ENCODE measurements at places on chromosomes 6 and 20. TPM values are rescaled to one million over a fixed set of nuclear protein-coding genes. Genes with fewer than 3 reads are reported as not detected.

DOK5 gene
- not detected for polyA plus RNA-seq

RIN2 gene
- 13.4 TPM for polyA plus RNA-seq

SAMD10 gene
- 4.2 TPM for polyA plus RNA-seq

TCF21 gene
- 6.0 TPM for polyA plus RNA-seq

NKX2-2 gene
- polyA plus RNA-seq: 0.60 TPM

ZNF76 gene
- 15.0 TPM for polyA plus RNA-seq

- DNase-seq: no peak
Measured at GRCh38 chr6:108895571-108895970, 47.3 kb downstream of the ARMC2 start.

DNA sequence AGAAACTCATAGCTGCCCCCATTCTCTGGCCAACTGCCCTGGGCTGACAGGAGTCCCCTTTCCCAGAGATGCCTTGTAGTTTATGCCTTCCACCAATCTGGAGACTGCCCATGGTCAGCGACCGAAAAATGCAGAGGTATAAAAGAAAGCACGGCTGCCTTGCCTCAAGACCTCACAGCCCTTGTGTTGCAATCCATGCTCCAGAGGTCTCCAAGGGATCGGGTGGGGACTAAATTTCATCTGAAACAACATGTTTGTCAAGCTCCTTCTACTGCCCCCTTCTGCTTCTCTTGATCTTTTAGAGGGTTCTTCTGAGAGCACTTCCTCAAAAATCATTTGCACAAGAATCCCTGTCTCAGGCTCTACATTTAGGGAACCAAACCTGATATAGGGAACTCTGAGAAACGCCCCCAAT lies 128.8 kb downstream of the PLCB1 start:
- no peak for DNase-seq

DNA sequence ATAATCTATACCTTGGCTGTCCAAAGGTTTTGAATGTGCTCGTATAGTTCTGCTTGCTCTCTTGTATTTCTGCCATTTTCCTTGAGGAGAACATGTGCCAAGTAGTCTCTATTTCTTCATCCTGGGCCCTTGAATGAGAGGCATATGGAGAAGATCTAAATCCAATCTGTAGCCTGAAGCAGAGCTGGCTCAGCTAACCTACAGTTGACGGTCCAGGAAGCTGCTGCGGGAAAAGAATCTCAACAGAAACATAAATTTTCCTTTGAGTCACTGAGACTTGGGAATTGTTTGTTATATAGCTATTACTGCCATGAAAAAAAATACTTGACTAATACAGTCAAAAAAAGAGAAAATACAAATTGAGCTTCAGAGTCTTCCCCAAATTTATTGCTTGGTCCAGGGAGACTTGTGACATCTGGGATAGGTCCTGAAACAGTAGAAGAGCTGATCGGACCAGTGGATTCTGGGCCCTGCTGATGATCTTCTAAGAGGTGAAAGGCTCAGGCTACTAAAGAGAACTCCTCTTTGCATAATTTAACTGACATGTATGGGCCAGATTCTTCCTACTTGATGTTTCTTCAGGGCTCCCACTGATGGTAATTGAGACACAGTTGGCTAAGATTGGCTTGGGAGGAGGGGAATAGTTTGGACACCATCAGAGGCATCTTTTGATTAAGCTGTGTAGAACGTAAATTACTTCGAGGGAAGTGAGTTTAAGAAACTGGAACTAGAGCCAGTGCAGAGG lies 29.9 kb upstream of the PLCB4 start:
- DNase-seq: no peak

DNA sequence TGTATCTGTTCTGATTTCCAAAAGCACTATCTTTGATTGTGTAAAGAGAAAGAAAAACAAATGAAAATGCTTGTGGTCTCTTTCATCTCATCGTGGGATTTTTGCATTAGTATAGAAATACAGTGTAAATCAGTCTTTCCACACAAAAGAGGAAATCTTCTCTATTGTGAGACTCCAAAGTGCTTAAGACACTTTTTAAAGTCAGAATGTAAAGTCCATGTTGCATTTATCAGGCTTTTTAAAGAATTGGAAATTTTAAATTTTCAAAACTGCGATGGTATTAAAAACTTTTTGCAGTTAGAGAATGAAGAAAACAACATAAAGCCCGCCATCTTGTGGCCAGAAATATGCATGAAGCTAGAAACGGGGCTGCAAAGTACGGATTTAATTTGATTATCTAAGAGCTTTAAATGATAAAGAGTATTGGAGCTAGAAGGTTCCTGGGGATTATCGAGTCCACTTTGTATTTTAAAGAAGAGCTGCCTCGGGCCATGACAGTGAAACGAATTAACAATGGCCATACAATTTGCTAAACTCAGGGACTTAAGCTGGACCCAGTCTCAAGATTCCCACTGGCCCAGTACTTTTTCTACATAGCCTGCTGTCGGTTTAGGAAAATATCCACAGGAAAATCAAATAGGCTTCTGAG lies 339.6 kb downstream of the ARHGAP18 start:
- DNase-seq: no peak

GRCh38 chr6:28648035-28648877 lies 122.6 kb downstream of the GPX5 start:
- DNase-seq: no peak

DNA sequence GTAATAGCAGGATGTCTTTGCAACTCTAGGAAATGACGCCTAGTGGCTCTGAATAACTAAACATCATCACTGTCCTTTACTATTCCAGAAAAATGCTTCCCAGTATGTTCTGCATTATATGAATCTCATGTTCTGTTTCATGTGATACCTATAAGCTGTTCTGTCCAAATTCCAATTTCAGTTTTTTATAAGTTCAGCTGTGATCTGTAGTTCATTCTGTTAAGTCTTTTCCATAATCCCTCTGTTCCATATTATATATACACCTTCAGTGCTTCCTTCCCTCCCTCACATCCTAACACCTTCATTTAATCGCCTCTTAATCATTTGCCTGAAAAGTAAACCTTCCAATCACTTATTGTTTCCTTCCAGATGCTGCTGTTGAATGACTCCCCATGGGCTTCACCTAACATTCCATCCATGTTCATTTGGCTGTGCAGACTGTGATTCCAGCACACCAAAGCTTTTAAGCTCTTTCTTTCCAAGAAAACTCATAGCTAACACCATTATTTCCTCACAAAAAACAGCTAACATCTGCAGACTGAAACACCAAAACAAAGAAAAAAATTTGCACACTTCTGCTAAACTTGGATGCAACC lies 18.6 kb downstream of the HMGCLL1 start:
- no peak for DNase-seq

DNA sequence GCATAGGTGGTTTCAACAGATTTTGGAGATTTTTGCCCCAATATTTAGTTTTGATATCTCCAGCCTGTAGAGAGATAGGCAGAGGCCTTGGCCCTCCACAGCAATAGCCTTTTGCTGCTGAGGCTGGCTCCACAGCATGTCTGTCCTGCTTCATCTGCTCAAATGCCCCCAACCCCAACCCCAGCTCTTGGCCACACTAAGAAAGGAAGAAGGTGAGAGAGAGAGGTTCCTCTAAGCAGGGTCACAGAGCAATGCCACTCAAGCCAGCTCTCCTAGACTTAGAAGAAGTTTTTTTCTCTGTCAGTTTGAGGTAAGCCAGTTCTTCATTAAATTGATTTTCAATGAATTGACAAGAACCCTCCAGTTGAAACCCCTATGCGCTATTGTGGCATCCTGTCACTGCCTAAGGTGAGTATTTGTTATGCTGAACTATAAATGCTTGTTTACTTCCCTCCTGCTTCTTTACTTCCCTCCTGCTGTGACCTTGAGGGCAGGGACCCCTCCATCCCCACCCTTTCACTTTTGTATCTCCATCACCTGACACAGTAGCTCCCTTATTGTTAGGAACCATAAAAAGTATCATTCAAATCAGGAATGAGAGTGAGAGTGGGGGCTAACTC lies 366.2 kb upstream of the CNR1 start:
- no peak for DNase-seq

DNA sequence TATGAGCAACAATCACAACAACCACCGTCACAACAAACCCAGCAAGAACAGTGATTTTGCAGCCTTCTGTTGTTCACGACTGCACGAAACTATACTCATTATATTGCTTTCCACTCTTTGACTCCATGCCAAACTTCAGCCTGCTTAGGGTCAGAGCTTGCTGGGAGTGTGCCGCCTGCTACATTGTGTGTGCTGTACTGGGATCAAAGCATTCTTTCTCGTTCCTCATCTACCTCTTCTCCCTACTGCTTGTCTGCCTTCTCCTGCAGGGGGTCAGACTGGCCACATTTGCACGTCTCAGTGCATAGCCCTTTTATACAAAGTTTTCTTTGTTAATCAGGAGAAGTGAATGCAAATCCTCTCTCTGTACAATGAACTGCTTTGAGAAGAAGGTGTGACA lies 401.6 kb upstream of the CITED2 start:
- no peak for DNase-seq

DNA sequence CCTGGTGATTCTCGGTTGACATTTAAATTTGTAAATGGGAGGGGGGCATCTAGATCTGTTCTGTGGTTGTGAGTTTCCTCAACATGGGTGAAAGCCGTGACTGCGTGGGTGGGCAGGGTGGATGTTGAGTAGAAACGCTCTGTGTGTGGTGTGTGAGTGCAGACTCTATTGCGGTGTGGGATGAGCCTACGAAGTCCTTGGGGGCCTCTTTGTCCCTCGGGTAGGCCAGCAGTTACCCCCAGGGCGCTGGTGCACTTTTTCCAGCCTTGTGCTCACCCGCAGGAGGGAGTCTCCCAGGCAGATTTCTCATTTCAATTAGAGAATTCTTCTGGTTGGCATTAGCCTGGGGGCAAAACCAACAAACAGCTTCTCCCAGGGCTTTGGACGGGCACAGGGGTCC lies 10.6 kb downstream of the TOX2 start:
- DNase-seq: no peak

DNA sequence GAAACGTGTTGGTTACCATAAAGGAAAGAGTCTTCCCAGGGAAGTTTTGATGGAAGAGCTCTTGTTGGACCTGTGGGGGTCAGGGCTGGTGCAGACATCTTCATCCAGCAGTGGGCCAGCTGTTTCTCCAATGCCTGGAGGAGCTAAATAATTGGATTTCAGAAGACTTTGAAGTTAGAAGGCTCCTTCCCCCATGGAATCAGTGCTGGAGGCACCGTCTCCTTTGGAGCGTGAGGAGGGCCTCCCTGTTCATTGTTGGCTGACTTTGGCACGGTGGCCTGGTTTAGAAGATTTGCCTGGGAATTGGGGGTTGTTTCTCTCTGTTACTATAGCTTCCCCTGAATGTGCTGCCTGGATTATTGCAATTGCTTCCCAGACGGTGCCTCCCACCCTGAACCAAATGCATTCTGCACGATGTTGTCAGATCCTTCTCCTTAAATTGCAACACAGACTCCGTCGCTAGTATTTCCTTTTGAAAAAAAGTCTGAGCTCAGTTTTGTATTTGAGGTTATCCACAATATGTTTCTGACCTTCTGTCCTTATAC lies 27.7 kb upstream of the KCNG1 start:
- no peak for DNase-seq

DNA sequence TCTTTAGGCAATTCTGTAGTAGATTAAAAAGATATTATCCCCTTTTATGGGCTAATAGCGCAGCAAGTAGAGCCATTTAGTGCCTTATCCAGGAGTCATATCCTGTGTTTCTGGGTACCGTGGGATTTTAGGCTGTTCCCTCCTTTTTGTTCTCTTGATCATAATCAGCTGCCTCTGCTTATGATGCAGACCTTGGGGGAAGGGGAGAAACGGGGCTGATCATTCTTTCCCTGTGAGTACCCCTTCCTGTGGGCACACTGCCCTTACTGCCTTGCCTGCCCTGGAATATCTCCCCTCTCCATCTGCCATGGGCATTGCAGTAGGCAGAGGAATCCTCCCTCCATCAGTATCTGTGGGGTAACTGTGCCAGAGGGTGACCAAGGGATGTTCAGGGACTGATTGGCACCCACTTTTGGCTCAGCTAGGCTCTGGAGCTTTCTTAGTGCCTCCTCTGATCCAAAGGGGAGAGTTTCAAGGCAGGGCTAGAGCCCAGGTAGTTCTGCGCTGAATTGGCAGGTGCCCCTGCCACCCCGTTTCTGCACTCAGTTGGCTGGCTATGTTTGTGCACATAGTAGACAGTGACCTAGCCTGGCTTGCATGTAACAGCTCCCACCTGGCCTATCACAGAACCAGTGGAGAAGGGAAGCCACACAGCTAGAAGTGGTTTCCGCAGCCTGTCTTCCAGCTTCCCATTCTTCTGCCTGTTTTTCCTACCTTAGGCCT lies 103.3 kb downstream of the FIG4 start:
- DNase-seq: no peak

- DNase-seq: no peak
Measured at GRCh38 chr20:39136798-39137197, 174.7 kb downstream of the DHX35 start.

DNA sequence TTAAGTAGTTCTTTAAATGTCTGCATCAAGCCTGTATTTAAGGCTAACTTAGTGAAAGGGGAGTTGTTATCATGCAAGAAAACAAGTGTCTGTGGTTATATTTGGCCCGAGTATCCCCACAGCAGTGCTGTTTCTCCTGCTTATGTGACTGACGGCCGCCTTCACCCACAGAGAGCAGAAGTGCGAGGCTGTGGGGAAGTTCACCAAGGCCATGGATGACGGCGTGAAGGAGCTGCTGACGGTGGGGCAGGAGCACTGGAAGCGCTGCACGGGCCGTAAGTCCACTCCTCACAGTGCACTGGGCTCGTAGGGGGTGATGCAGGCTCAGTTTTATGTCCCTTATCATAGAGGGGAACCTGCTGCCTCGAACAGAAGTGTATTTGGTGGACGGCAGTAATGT lies 53.2 kb upstream of the SYNJ2 start:
- no peak for DNase-seq

DNA sequence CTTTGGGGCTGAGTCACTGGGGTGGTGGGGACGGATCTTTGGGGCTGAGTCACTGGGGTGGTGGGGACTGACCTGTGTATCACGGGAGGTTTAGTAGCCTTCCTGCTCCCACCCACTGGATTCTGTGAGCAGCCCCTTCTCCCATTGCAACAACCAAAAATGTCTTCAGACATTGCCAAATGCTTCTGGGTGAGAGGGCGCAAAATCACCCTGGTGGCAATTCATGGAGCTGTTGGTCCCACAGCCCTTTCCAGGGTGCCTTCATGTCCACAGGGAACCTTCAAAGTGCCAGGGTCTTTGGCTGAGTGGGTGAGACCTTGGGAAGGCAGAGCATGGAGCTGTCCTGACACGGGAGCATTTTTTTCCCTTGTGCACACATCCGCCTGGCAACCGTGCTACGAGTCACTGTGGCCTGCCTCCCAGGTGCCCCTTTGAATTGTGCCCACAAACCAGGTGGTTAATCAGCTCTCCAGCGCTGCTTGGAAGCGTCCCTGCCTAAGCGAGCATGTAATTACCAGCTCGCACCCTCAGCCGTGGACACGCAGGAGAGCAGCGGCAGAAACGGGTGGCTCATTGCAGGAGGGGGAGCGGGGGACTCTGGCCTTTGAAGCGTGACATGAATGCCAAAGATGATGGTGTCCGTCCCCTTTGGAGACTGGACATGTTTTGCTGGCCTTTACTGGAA lies 27.4 kb upstream of the APCDD1L start:
- DNase-seq: peak; percentile 38

- DNase-seq: no peak
Measured at GRCh38 chr6:13383328-13384163, 55.2 kb upstream of the TBC1D7 start.

All from sigmoid colon (tissue), 7 donors.